ENCODE measurements at places on chromosomes 5 and 9.

GRCh38 chr9:84891924-84892323, 222.4 kb downstream of the NTRK2 start:
- DNase-seq = no peak

GRCh38 chr9:93111001-93111370, 15.0 kb downstream of the CARD19 start:
- DNase-seq = no peak

GRCh38 chr5:55868846-55869245, 17.7 kb downstream of the IL31RA start:
- peak; percentile 70 for DNase-seq

DNA sequence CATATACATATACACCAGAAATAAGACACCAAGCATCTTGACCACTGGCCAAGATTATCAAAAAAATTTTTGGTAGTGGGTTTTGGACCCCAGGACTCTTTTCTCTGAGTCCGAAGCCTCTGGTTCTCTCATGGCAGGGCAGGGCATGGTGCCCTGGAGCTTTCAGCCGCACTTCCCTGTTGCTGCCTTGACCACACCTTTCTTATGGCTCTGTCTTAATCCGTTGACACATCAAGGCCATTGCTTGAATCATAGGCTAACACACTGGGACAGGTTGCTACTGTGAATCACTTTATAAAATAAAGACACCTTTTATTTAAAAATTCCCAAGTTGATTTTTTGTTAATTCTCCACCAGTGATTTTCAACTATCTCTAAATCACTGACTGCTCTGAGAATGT, 45.4 kb upstream of the CAST start:
- DNase-seq = no peak

- DNase-seq = no peak
Observed at GRCh38 chr9:128498911-128499310, 5.6 kb upstream of the GLE1 start.

GRCh38 chr5:143033535-143034250, 263.5 kb downstream of the ARHGAP26 start:
- peak; percentile 84 for DNase-seq

DNA sequence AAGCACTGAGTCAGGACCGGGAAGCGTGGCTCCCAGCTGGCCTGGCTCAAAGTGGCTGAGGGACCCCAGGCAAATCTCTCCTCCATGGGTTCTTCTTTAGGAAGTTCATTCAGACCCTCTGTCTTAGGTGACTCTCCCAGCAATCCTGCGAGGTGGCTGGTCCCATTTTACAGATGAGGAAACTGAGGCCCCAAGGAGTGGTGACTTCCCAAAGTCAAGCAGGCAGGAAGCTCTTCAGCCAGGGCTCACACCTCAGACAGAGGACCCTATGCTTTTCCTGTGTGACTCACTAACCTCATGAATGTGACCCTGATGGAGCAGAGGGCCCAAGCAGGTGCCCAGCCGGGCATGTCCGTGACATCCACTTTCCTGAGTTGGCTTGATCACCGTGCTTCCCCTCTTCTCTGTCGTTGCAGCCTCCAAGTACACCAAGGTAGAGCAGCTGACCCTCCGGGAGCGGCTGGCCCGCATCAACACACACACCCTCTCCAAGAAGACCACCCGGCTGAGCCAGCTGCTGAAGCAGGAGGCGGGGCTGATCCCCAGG, 36.5 kb downstream of the ARHGEF37 start:
- no peak for DNase-seq

DNA sequence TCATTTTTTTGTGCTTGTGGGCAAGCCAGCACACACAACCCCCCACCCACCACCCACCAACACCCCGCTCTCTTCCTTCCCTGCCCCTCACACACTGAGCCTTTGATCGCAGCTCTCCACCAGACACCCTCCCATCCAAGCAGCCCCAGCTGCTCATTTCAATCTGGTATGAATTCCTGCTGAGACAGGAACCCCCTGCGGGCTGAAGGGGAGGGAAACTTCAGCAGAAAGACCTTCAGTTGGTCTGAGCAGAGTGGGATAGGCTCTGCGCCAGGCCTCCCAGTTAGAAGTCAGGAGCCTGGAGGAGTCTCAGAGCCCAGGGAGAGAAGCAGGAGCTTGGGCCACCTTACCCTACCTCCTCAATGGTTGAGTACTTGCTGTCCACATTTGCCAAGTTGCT, 7.2 kb downstream of the PCDHGC5 start:
- DNase-seq = no peak

DNA sequence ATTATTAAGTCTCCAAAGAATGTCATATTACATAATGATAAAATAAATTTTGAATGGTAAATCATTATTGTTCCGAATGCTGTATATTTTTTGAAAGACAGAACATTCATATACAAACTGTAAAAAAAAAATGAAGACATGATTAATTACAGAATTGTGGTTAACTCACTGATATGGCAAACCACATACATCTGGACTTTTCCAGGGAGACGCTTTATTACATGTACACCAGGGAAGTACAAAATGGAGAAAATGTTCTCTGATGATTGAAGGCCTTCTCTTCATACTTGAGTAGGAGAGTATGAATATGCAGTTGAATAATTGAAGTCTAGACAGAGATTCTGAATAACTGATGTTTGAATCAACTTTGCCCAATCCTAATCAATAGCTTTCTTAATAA, 1886.9 kb downstream of the EFNA5 start:
- no peak for DNase-seq

DNA sequence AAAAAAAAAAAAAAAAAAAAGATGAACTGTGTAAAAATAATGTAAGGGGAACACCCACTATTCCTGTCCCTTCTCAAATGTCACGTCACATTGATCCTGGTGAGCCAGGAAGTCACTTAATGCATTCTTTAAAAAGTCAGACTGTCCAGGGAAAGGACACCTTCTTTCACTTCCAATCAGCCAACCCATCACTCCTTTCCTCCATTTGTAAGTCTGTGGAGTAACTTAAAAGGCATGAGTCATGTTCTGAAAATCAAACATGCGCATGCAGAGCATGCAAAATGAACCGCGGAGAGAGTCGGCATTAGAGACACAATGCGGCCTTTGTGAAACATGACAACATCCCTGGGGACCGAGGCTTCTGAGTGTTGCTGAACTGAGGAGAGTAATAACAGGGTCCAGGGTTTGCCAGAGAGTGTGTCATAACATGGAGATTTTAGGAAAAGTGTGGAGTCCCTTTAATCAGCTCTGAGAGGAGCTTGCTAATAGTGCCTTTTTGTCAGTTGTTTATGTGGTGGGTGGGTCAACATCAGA, 77.6 kb upstream of the SEMA6A start:
- peak; percentile 54 for DNase-seq

DNA sequence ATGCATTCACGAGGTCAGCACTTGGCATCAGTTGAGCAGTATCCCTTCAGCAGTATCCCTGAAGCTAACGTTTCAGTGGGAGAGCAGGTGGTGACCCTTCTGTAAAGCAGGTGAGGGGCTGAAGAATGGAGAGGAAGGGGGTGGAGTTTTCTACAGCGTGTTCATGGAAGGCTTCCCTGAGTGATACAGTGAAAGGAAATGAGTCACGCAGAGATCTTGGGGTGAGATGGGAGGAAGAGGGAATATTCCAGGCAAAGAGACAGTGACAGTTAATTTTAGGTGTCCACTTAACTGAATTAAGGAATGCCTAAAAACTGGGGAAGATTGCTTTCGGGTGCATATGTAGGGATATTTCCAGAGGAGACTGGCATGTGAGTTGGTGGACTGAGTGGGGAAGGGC, 25.7 kb downstream of the TAS2R1 start:
- no peak for DNase-seq

- DNase-seq = no peak
Observed at GRCh38 chr5:140631831-140632365, 1.1 kb downstream of the CD14 start.

DNA sequence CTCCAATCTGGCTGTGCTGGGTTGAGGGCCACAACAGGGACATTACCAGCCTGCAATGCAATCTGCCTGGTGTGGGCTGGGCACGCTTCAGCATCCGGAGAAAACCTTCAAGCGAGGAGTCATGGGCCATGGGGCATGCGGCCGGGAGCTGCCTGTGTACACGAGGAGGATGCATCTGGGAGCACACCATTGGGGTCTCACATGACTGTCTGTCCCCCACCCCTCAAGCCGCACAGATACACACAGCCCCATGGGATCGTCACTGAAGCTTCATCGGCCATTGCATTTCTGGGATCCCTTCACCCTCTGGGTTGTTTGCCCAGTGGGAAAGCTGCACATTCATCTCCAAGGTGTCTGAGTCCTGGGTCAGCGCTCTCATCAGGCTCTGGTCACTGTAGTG, 9.9 kb downstream of the LCN1 start:
- DNase-seq = no peak

GRCh38 chr9:68419901-68420300, 63.5 kb downstream of the PGM5 start:
- DNase-seq = no peak

DNA sequence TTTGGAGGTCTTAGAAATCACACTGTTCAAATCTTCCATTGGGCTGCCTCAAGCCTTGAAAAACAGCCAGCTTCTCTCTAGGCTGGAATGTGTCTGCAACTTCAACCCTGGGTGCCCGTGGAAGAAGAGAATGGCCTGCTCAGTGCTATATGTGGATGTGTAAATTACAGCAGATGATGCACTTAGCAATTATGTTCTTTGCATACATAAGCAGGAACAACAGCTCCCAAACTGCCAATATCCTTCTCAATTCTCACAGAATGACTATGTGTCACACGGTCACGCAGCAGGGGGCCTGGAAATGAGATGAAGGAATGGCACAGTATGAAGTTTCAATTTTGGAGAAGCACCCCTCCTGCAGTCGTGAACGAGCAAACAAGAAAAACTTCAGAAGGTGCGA, 175.2 kb upstream of the SMARCA2 start:
- DNase-seq = no peak

DNA sequence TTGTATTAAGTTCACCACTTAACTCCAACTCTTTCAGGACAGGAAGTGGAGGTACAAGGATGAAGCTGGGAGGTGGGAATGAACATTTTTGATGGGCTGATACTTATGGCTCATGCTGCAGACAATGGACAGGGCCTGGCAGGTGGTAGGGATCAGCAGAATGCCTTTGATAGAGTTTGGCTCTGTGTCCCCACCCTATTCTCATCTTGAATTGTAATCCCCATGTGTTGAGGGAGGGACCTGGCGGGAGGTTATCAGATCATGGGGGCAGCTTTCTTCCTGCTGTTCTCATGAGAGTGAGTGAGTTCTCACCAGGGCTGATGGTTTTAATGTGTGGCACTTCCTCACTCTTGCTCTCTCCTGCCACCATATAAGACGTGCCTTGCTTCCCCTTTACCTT, 87.3 kb upstream of the PRLR start:
- DNase-seq = no peak

GRCh38 chr9:116350213-116350612, 196.6 kb downstream of the PAPPA start:
- no peak for DNase-seq

- no peak for DNase-seq
Observed at GRCh38 chr9:135302329-135303279, 177.0 kb upstream of the PPP1R26 start.

DNA sequence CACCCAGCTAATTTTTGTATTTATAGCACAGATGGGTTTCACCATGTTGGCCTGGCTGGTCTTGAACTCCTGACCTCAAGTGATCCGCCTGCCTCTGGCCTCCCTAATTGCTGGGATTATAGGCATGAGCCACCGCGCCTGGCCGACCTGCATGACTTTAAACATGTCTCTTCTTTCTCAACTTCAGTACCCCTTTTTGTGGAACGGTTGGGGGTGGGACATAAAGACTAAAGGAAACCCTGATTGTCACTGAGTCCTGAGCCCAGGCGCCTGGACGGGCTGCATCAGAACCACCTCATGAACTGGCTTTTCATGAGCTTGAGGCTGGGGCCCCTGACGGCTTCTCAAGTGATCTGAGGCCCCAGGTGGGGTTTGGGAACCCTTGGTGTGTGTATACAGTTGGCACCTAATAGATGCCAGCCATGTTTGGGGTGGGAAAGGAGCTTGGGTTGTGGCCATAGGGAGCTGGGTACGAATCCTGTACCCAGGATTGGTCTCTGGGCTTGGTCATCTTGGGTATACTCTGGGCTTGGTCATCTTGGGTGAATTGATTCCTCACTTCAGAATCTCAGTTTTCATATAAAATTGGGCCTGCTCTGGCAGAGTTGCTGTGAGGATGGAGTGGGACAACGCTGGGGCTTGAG, 2.2 kb downstream of the GRK6 start:
- DNase-seq = no peak

GRCh38 chr9:134028076-134028475, 2.8 kb downstream of the BRD3OS start:
- no peak for DNase-seq

- no peak for DNase-seq
Observed at GRCh38 chr5:78964889-78965288, 20.2 kb downstream of the ARSB start.

GRCh38 chr9:73178044-73178443, 26.4 kb downstream of the ANXA1 start:
- no peak for DNase-seq

GRCh38 chr5:6581090-6581489, 51.8 kb downstream of the NSUN2 start:
- no peak for DNase-seq

GRCh38 chr5:101206534-101206933, 303.5 kb upstream of the ST8SIA4 start:
- no peak for DNase-seq

GRCh38 chr5:137220523-137220927, 278.6 kb downstream of the SPOCK1 start:
- DNase-seq = peak; percentile 65

- DNase-seq = no peak
Observed at GRCh38 chr9:98774746-98775145, 21.6 kb downstream of the ANKS6 start.

GRCh38 chr5:145463634-145464033, 371.5 kb downstream of the PRELID2 start:
- DNase-seq = no peak

DNA sequence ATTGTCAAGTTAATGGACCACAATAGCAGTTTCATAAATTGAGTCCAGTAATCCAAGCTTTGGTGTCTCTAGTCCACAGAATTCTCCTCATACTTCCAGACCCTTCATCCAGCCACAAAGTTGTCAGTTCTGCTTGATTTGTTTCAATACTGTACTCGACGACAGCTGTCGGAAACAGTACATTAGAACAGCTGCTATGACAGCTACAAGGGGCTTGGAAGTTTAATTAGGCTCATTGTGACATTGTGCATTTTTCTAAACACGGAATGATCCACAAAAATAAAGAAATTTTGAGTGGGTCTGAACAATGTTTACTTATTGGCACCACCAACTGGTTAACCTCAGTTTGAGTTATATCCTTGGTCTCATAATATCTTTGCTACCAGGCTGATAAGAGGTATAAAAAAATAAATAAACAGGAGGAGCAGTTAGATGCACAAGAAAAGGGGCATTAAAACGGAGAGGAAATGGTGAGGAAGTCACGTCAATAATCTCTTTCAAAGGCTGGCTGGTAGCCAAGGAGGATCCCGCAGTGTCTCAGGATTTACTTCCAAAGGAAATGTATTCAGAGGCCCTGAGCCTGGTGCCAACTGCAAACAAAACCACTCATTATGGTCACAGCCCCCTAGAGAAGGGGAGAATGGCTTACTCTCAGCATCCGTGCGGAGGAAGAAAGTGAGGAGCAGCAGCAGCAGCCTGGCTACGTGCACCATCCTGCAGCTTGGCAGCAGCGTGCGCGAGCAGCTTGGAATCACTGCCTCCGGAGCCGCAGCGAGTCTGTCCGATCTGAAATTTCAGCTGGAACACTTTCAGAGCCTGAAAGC, 933.8 kb upstream of the DMAC1 start:
- no peak for DNase-seq

All from retinal pigment epithelial cell (primary cell).